NCI-H460 (cell line): ENCODE measurements at places on chromosomes 11 and 22. TPM values are rescaled to one million over a fixed set of nuclear protein-coding genes. Genes with fewer than 3 reads are reported as not detected.

- DNase-seq, result no peak
Measured at GRCh38 chr11:32213223-32213622, 122.3 kb downstream of the RCN1 start.

- no peak for DNase-seq
Measured at GRCh38 chr22:20211997-20212753, 55.9 kb downstream of the RTN4R start.

GRCh38 chr22:24683691-24684090, 80.7 kb downstream of the GGT1 start:
- DNase-seq, result peak; percentile 77

- no peak for DNase-seq
Measured at GRCh38 chr22:33873666-33874065, 46.6 kb downstream of the LARGE1 start.

GRCh38 chr11:68996376-68997123, 15.8 kb upstream of the MRGPRD start:
- DNase-seq, result no peak

TEX12 gene
- total RNA-seq, result 0.10 TPM in 1 of 2 replicates, not detected in the other

DNA sequence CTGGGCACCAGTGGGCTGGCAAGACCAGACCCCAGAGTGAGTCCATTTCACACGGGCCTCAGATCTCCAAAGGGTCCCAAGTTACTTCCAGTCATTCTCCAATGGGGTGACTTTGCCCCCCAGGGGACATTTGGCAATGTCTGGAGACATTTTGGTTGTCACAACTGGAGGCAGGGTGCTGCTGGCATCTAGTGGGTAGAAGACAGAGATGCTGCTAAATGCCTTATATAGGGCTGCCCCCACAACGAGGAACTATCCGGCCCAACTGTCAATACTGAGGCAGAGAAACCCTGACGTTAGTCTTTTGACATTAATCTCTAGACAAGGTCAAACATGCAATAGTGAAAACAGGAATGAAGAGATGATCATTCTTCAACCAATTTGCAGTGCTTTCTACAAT, 6.4 kb downstream of the RTN4RL2 start:
- DNase-seq, result no peak

B4GALNT4 gene
- 8.1 and 8.6 TPM in 2 replicates for total RNA-seq

DNA sequence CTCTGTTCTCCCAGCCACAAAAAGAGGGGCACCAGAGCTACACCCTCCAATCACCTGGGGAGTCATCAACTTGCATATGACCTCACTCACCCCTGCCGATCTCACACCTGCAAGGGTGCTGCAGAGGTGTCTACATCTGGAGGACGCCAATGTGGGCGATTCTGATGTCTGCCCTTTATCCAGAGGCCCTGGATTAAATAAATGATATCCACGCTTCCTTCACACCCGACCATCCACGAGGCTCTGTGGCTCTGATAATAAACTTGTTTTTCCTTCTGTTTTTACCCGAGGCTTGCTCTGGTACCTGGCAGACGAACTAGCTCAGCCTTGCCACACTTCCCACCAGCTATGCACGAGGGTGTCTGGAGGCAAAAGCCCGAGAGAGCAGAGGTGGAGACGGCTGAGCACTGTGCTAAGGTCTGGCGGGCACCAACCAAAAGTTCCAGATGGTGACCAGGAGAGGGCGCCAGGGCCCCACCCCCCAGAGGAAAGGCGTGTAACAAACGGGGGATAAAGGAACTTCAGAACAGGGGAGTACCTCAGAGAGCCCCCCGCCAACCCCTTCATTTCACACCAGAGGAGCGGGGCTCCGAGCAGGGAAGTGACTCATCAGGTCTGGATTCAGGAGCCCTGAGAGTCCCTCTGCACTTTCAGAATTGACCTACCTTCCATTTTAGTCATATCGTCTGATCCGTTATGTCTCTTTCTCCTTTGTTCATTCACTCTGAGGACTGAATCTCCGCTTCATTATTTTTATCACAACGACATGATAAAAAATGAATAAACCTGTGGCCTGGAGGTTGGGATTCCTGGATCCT, 13.5 kb downstream of the SCN3B start:
- no peak for DNase-seq

GRCh38 chr11:28086569-28086968, 21.4 kb downstream of the KIF18A start:
- no peak for DNase-seq

GRCh38 chr22:27846248-27846757, 44.7 kb upstream of the MN1 start:
- no peak for DNase-seq

GRCh38 chr11:86120807-86121206, 51.9 kb upstream of the PICALM start:
- DNase-seq, result no peak

DNA sequence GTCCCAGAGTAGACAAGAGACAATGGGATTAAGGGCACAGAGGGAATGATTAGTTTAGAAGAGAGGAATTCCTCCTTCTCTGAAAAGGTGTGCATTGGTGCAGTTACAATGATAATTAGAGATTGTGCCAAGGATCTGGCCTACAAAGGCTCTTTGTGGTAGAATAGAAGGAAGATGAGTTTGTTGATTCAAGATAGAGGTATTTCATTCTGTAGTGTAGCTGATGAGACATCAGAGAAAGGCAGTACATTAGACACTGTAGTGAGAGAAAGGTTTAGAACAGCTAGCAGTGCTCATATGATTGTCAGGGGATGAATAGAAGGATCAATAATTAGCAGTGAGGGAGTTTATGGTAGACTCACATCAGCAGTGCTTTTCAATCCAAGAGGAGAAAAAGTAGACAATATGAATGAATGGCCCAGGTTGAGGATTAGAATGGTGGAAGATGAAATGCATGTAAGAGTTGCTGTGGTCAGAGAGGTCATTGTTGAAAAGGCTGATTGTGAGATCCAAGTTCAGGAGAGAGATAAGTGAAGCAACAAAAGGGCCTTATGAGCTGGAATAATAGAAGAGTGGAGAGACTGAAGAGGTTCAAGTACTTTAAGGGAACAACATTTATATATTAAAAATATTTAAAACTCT, 28.9 kb downstream of the SIK2 start:
- DNase-seq, result no peak

LMO2 gene
- 0.20 TPM in 1 of 2 replicates, not detected in the other for total RNA-seq

KRTAP5-9 gene
- total RNA-seq, result not detected in 2 replicates

CBLIF gene
- not detected in 2 replicates for total RNA-seq

DNA sequence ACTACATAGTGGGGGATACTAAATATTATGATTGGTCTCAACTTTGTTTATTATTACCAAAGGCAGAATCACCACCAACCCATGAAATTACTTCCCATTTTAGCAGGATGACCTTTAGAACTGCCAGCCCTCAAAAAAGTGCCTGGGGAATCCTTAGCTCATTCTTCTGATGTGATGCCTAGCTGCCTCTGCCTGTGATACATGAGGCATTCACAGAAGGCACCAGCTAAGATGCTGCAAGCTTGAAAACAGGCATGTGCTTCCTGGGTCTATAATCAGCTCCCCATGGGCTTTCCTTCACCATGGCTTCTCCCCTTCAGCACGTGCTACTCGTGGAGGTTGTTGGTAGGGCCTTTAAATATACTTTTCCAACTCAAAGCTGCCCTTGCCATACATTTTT, 50.4 kb upstream of the ARHGAP20 start:
- DNase-seq, result no peak

GRCh38 chr11:16225623-16226022, 130.7 kb downstream of the SOX6 start:
- no peak for DNase-seq

SLCO2B1 gene
- 0.17 TPM in 1 of 2 replicates, not detected in the other for total RNA-seq

- peak; percentile 49 for DNase-seq
Measured at GRCh38 chr22:37804881-37805809, 2.6 kb upstream of the GCAT start.

ARHGEF12 gene
- 30.4 and 34.6 TPM in 2 replicates for total RNA-seq

TIMM10 gene
- total RNA-seq, result 91.7 and 100 TPM in 2 replicates

SERGEF gene
- 10.9 and 18.5 TPM in 2 replicates for total RNA-seq

DNA sequence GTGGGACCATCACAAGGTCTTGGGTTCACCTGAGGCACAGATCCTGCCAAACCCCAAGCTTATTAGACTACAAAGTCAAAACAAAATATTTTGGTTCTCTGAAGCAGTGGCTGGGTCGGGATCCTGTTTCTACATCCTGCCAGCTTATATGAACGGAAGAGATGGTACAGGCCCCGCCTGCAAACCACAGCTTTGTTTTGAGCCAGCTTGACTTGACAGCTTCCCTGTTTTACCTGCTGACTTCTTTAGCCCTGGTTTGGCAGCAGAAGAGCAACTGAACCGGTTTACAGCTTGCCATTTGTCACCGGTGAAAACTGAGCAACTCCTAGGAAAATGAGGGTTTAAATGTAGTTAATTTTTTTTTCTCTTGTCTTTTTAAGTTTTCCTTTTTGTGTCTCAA, 11.4 kb downstream of the PACS1 start:
- no peak for DNase-seq

DNA sequence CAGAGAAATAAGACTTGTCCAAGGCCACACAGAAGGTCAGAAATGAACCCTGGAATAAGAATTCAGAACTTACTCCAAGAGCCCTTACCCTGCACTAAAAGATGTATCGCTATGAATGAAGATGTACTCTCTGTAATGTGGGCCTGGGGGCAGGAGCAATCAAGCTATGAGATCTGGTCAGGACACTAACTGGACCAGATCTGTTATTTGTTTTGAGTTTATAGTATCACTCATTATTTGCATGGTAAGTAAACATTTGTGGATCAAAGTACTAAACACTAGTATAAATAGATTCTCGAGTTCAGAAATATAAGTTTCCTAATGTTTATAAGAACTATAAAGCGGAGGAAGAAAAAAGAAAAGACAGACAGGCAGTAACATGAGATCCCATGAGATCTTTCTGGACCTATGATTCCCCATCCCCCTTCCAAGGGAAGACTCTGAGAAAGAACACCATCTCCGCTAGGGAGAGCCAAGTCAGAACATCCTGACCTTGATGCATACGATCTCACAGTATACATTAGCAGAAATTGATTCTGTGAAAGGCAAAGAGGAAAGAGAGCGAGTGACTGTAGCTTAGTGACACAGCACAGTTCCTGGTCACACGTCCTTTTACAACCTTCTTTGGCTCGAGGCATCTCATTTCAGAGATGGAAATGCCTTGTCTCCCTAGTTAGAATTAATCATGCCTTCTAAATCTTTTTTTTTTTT, 71.2 kb downstream of the USP35 start:
- no peak for DNase-seq

- DNase-seq, result no peak
Measured at GRCh38 chr11:128457874-128458273, 129.5 kb downstream of the ETS1 start.

- no peak for DNase-seq
Measured at GRCh38 chr22:37529652-37530345, 10.6 kb upstream of the CARD10 start.

GRCh38 chr22:40203572-40203971, 25.8 kb downstream of the TNRC6B start:
- DNase-seq, result no peak

DNA sequence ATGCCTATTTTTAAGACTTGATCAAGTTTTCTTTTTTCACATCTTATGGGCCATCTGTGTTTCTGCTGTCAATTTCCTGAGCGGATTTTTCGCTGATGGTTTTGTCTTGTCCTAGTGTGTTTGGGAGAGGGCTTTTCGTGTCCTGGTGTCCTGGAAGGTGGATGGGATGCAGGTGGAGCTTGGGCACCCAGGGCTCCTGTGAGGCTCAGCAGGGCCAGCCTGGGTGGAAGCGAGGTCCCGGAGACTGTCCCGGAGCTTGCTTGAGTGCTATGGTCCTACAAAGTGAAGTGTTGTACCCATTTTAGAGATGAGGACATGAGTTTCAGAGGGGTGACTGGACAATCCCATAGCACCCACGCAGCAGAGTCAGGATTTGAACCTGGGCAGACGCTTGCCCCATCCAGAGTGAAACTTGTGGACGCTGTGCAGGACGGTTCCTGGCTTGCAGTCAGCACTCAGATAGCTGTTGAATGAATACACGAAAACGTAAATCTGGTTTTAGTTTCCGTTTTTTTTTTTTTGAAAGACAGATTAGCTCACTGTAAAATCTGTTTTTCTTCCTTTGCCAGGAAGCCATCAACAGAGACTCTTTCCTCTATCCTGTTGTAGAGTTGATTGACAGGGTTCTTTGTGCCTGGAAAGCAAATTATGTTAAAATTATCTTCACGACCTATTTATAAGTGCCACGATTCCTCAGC, 64.1 kb downstream of the TBC1D22A start:
- no peak for DNase-seq

C11orf21 gene
- not detected in 2 replicates for total RNA-seq

- DNase-seq, result no peak
Measured at GRCh38 chr11:81602508-81602907, 1131.2 kb downstream of the FAM181B start.

- no peak for DNase-seq
Measured at GRCh38 chr11:69878144-69878883, 59.1 kb upstream of the FGF3 start.

GRCh38 chr11:86931548-86932258, 23.5 kb downstream of the FZD4 start:
- no peak for DNase-seq

MMP8 gene
- total RNA-seq, result not detected in 2 replicates

GNG3 gene
- 0.17 TPM in 1 of 2 replicates, not detected in the other for total RNA-seq

DNA sequence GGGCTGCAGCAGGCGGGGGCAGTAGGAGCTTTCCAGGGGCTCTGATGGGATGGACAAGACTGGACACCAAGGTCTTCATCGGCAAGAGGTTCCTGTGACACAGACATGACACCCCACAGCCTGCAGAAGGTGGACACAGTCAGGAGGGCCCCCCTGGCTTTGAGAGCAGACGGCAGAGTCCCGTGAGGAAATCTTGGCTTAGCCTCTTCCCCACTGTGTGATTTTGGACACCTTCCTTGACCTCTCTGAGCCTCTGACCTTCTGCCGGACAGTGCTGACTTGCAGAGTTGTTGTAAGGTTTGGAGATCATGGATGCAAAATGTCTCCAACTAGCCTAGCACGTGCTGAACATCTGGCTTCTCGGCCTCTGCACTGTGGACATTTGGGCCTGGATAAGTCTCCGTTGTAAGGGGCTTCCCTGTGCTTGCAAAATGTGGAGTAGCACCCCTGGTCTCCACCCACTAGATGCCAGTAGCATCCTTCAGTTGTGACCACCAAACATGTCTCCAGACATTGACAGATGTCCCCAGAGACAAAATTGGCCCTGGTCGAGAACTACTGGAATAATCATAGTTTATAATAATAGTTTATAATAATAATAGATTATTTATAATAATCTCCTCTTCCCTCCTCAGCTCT, 54.6 kb downstream of the MCM5 start:
- DNase-seq, result no peak

GRCh38 chr11:69007975-69008381, 5.1 kb downstream of the MRGPRF start:
- no peak for DNase-seq

CNGA4 gene
- not detected in 2 replicates for total RNA-seq

- no peak for DNase-seq
Measured at GRCh38 chr11:126655807-126656128, 300.3 kb downstream of the ST3GAL4 start.

- no peak for DNase-seq
Measured at GRCh38 chr22:17817511-17818065, 43.3 kb upstream of the BID start.
